NCI-H510A treated with DMSO at 0.1 percent for 48 hours (cell line): ENCODE measurements at places on chromosomes 3 and 15.

- peak; percentile 21 for DNase-seq
These were observed 426.7 kb downstream of the SOX2 start for GRCh38 chr3:182138393-182138792.

GRCh38 chr3:149555927-149556326 lies 81.4 kb downstream of the TM4SF4 start:
- DNase-seq = no peak

- no peak for DNase-seq
These were observed 735.6 kb downstream of the PDCD6IP start for GRCh38 chr3:34534013-34534412.

DNA sequence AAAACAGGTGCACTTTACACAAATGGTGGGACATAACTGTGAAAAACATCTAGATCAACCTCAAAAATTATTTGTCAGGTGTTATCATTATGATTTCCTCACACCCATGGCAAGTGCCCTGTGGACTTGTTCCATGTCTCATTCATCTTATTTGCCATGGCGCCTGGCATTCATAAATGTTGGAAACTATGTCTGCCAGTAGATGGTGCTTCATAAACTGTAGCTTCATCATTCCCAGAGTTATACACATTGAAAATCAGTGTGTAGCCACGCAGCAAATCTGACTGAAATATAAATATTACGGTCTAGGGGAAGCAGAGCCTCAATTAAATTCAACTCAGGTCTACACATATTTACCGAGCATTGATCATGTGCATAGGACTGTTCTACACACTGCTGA lies 90.7 kb downstream of the IMPG2 start:
- no peak for DNase-seq

- no peak for DNase-seq
These were observed 33.6 kb downstream of the TMEM45A start for GRCh38 chr3:100525753-100526612.

DNA sequence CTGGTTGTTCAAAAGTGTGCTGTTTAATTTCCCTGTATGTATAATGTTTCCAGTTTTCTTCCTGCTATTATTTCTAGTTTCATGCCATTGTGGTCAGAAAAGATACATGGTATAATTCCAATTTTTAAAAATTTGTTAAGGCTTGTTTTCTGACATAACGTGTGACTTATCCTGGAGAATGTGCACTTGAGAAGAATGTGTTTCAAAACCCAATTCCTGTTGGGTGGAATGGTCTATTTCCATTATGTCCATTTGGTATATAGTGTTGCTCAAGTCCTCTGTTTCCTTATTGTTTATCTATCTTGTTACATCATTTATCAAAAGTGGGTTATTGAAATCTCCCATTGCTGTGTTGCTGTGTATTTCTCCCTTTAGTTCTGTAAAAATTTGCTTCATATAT lies 215.4 kb downstream of the GREM1 start:
- no peak for DNase-seq

- no peak for DNase-seq
These were observed 111.3 kb downstream of the DCLK3 start for GRCh38 chr3:36653095-36653494.

- DNase-seq = no peak
These were observed 14.9 kb downstream of the ATP11B start for GRCh38 chr3:182808041-182808770.

GRCh38 chr3:188001093-188001492 lies 152.9 kb upstream of the LPP start:
- DNase-seq = peak; percentile 57

DNA sequence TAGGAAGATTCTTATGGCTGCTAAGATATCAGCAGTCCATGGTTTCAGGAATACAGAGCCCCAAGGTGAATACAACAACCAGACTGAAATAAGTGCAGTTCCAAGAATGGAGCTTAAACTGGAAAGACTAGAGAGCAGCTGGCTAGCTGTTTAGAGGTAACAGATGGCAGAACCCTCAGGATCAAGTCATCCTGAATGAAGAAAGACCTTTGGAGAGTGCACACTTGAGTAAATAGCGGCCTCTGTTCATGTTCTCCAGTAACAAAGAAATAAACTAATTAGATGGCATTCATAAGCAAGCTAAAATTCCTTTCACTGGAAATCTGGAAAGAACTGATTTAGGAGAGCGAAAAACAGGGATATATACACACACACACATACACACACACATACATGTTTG lies 968.4 kb downstream of the FHIT start:
- DNase-seq = peak; percentile 23

GRCh38 chr3:94175677-94176076 lies 112.8 kb downstream of the NSUN3 start:
- DNase-seq = no peak

DNA sequence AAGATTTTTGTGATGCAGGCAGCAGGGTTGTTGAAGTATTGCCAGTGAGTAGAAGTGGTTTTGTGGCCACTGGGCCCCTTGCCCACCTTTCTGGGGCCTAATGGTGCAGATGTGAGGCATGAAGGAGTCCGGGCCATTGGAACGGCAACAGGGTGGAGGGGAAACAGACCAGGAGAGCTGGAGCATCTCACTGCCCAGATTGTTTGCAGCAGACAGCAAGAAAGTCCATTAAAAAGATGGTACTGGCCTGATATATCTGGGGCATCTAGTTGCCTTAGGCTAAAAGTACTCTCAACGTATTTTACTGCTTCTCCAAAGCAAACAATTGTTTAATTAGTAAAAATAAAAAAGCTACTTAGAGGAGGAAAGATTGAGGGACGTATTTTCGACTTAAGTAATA lies 298.4 kb downstream of the SATB1 start:
- no peak for DNase-seq

DNA sequence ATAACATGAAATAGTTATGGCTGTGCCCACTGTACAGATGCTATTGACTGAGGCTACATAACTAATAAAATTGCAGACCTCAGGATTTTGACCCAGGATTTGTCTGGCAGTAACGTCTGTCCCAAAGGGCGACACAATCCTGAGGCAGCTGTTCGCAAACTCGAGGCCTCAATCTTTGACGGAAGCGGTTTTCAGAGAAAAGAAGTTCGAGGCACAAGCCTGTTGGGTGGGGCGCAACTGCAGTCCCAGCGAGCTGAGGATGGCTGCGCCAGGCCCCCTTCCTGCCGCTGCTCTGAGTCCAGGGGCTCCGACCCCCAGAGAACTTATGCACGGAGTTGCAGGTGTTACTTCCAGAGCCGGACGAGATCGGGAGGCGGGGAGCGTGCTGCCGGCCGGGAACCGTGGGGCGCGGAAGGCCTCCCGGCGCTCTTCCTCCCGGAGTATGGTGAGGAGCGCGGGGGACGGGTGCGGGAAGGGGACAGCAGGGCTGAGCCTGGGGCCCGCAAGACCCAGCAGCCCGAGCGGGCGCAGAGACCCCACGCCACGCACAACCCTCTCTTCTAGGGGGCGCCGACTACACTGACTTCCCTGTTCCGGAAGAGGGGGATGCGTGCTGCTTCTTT lies at the start of gene PARP15:
Gene PARP15 (plus strand): TSS at position 242 of the 623 bp plus-strand sequence. CDS start 18 bp downstream, at position 260.
- no peak for DNase-seq

GRCh38 chr3:7707187-7707586 lies 794.4 kb upstream of the LMCD1 start:
- peak; percentile 50 for DNase-seq

- no peak for DNase-seq
These were observed 38.7 kb upstream of the SLCO2A1 start for GRCh38 chr3:134068429-134068828.

- DNase-seq = no peak
These were observed 1.7 kb upstream of the RARB start for GRCh38 chr3:25426408-25426807.

DNA sequence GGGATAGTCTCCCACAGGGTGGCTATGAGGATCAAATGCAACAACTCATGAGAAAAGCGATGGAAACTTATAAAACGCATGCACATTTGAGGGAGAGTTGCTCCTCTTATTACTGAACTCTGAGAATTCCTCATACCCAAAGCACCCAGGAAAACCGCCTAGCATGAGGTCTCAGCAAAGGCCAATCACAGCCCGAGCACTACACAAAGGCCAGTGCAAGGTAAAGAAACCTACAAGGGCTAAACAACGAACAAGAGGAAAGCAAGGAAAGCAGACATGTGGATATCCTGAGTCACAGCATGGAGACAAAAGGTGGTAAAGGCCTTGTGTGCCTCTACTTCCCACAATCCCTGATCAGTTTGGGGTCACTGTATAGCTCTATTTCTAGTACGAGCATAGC lies 7.1 kb downstream of the RAB43 start:
- no peak for DNase-seq

GRCh38 chr3:37897763-37898162 lies 36.1 kb downstream of the CTDSPL start:
- DNase-seq = no peak

DNA sequence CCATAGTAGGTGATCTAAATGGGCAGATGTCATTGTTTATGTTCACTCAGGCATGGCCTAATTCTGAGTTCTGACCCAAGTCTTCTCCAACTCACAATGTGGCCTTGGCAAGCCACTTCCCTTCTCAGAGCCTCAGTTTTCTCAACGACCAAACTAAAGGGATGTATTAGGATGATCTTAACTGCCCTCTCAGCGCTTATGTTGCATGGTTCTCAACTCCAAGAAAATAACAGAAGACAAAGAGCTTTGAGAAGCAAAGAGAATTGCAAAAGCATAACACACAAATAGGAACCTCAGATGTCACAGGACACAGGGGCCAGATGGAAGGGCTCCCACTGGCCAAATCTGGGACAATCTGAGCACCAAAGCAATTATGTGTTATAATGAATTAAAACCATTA lies 8.6 kb downstream of the RHCG start:
- DNase-seq = no peak

- no peak for DNase-seq
These were observed 25.8 kb downstream of the OXNAD1 start for GRCh38 chr3:16290827-16291196.

- DNase-seq = no peak
These were observed 591.6 kb upstream of the AGTR1 start for GRCh38 chr3:148106062-148106461.

- no peak for DNase-seq
These were observed 52.4 kb upstream of the FAM174B start for GRCh38 chr15:92707880-92708551.

- no peak for DNase-seq
These were observed 14.9 kb upstream of the LEKR1 start for GRCh38 chr3:156811089-156811862.

- no peak for DNase-seq
These were observed 265.0 kb downstream of the OPA1 start for GRCh38 chr3:193857996-193858395.

DNA sequence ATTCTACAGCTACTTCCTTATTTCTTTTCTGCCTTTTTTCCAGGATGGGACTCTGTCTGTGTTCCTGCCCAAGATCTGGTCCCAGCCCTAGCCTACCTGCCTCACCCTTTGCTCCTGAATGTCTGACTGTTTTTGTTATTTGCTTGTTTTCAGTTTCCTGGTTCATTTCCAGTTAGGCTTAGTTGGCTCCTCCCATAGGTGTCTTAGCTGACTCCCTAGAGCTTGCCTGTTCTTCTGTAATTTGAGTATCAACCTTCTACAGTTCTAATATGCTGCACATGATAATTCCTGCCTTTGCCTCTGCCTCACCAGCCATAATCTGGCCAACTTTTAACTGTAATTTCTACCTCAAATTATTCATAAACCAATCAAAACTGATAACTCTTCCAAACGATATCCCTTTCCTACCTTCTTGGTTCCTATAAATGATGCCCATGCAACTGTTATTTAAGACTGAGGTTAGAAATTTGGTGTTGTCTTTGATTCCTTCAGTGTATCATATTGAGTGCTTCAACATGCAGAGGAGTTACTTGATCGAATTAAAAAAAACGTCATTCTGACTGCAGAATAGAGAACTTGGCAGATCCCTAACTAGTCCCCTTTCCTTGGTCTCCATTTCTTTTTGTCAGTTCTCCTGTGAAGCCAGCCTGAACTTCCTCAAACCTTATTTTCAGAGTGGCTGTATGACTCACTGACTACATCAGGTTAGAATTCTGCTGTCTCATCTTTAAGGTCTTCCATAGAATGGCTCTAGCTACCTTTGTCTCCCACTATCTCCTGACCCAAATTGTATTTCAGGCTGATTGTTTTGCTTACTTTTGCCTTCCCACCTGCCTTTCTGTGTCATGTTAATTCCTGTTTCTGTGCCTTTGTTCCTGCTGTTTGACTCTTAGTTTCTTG lies 8.4 kb downstream of the GOLM2 start:
- peak; percentile 57 for DNase-seq

DNA sequence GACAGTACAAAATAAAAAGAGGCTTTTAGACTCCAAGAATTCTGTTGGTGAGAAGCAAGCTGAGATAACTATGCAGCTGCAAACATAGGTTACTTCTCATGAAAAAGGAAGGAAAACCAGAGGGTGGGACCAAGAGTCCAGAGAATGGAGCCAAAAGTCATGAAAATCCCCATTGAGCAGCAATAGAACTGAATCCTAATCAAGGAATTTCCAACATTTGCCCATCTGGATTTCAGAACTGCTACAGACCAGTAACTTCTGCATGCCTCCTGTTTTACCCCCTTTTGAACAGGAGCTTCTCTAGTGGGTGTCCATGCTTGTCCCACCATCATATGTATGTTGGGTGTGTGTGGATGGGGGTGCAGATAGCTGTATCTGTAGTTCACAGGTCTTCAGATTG lies 33.6 kb upstream of the BNC1 start:
- no peak for DNase-seq

- DNase-seq = peak; percentile 42
These were observed 36.2 kb upstream of the C3orf38 start for GRCh38 chr3:88113311-88114162.

GRCh38 chr3:51942603-51943450 lies 664 bp downstream of the PARP3 start:
- peak; percentile 7 for DNase-seq

DNA sequence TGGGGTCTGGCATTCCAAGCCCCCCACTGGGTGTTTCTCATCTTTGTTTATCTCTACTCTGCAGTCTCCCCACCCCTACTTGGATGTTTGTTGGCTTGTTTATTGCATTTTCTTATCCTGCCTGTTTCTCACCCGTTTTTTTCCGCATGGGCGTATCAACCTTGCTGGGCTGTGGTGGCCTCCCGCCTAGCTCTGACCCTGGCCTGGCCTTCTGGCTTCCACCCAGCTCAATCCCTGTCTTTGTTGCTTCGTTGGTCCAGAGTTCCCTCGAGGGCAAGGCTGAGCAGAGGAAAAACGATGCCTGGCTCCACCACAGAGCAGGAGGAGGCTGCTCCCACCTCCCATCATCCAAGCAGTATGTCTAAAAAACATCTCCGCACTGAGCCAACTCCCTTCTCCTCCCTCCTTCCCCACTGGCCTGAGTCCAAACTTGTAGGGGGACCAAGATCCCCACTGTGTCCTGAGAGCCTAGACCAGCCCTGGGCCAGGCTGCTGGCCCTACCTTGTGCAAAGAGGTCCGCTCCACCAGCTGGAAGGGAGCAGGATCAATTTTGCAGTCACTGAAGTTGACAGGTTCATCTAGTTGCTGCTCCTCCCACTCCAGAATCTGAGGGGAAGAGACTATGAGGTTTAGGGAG lies 9.8 kb downstream of the CLCN2 start:
- no peak for DNase-seq

- DNase-seq = no peak
These were observed 18.6 kb downstream of the MESP2 start for GRCh38 chr15:89794627-89795241.

- no peak for DNase-seq
These were observed 160.7 kb downstream of the PDE8A start for GRCh38 chr15:85142312-85142711.
